Bronchial smooth muscle cell (primary cell): ENCODE measurements at places on chromosomes 3 and 15. TPM values are rescaled to one million over a fixed set of nuclear protein-coding genes. Genes with fewer than 3 reads are reported as not detected.

The CADM2 gene
- total RNA-seq = 1.6 TPM in 1 of 2 replicates, not detected in the other

The CEP19 gene
- 2.5 and 3.8 TPM in 2 replicates for total RNA-seq

The WDR76 gene
- 2.1 and 3.3 TPM in 2 replicates for total RNA-seq

The CCDC80 gene
- 281 and 1,910 TPM in 2 replicates for total RNA-seq
